ENCODE measurements at places on chromosomes 5 and 9.
A peak's percentile ranks its signal among the peaks of the same experiment; 100 is the strongest.

- no peak for DNase-seq
Observed at GRCh38 chr5:151186538-151186937, 29.0 kb upstream of the ANXA6 start.

- DNase-seq, result no peak
Observed at GRCh38 chr5:148776261-148776660, 50.1 kb upstream of the ADRB2 start.

DNA sequence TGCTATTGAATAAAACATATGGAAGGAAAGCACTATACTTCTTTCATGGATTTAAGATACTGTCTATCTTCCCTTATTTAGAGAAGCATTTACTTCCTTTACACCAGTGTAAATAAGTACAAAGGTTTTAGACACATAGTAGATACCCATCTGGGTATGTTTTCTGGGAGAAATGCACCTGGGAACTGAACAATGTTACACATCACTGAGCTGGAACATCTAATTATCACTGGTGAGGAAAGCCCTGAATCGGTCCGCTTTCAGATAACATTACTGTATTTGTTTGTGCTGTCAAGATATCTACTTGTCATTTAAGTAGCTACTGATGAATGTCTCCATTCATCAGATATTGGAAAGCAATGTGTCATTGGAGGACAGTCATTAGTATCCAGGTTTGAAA lies 964.7 kb upstream of the PTPRD start:
- DNase-seq, result no peak

DNA sequence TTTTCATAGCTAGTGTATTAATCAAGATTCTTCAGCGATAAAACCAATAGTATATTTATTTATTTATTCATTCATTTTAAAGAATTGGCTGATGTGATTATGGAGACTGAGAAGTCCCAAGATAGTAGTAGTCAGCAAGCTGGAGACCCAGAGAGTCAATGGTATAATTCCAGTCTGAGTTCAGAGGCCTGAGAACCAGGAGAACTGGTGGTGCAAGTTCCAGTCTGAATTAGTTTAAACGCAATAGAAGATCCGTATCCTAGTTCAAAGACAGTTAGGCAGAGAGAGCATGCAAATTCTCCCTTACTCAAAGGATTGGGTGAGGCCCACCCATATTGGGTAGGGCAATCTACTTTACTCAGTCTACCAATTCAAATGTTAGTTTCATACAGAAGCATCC lies 364.2 kb upstream of the RPS23 start:
- no peak for DNase-seq

GRCh38 chr5:125198270-125198974 lies 452.0 kb upstream of the ZNF608 start:
- peak; percentile 70 for DNase-seq

DNA sequence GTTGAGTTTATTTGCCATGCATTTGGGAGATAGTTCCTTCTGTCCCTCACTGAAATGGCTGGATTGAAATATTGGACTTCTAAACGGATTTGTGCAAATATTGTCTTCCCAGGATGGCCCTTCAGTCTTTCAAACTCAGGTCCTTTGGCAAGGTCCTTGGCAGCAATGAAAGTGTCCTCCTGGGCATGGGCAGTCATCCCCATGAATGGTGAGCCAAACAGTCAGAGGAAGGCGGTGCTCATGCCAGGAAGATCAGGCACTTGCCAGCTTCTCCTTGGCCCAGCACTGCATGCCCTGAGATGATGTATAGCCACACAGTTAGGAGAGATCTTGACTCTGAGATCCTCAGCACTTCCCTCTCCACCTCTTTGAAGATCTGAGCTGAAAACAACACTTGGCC lies 221.4 kb upstream of the KLF4 start:
- no peak for DNase-seq

DNA sequence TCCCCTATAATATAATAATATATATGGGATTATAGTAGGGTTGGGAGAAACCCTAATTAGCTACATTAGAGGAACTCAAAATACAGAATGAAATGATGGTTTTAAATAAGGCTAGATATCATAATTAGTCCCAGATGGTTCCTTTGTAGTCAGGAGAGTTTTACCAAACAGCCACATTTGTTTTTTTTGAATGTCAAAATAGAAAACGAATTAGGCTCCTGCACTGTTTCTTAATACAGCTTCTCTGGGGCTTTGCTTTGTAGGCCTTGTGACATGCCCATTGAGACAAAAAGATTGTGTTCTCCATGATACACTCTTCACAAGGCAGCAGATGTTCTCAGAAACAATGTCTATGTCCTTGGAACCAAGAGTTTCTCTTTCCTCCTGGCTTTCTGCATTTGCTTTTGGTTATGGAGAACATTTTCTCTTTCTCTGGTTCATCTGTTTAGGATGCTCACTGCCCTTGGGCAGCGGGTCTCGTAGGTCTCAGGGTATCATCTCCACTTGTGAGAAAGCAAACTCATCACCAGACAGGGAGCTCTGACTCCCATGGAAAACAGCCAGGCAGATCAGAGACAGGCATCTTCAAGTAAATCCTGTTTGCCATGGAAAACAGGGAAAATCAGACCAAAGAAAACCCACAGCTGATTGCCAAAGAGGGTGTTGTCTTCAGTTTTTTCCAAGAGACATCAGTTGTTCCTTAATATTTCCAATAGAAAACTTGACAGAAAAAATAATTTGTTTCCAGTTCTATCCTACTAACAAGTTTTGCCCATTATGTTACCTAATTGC lies 54.1 kb upstream of the RPS23 start:
- no peak for DNase-seq

- no peak for DNase-seq
Observed at GRCh38 chr5:129361441-129362025, 98.6 kb upstream of the ADAMTS19 start.

DNA sequence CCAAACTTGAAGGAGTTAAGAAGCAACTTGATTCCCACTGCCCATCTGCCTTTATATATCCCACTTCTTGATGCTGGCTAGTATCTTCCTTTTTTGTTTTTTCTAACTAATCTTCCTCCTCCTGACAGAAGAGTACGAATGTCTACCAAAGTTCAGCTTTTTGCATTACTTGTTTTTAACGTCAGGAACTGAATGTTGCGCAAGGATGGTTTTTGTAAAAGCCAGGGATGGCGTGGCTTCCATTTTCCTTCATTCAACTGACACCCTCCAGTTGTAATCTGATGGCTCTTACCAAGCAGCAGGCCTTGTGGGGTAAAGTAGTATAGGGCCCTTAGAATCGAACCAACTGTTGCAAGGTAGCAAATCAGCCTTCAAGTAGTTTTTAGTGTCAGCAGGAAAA lies 70.8 kb upstream of the GPR151 start:
- no peak for DNase-seq

GRCh38 chr9:113581865-113582697 lies 118.6 kb downstream of the RGS3 start:
- no peak for DNase-seq

DNA sequence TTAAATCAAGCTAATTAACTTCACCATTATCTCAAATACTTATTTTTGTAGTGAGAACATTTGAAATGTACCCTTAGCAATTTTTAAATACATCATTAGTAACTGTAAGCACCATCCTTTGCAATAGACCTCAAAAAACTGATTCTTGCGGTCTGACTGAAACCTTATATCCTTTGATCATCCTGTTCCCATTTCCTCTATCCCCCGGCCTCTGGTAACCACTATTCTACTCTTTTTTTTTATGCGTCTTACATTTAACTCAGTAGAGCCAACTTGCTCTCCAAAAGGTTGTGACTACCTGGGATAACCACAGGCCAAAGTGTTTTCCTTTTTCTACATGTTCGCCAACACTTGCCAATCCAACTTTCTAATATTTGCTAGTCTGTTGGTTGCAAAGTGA lies 106.1 kb downstream of the IRX1 start:
- DNase-seq, result no peak

DNA sequence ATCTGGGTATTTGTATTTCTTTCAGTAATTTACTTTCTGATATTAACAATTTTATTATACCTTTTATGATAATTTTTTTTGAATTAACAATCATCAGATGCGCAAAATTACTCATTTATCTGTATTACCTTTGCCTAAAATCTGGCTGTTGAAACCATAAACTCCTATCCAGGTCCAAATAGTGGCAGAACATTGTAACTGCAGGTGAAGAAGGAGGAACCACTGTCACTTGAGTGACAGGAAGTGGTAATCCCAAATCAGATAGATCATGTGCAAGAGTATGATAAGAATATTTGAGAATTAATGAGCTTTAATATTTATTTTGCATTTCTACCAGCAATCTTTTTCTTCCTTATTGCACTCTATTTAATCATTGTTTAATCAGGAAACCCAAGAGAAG lies 139.3 kb upstream of the TLE4 start:
- DNase-seq, result no peak

GRCh38 chr5:98461485-98461884 lies 312.0 kb upstream of the RGMB start:
- DNase-seq, result no peak

DNA sequence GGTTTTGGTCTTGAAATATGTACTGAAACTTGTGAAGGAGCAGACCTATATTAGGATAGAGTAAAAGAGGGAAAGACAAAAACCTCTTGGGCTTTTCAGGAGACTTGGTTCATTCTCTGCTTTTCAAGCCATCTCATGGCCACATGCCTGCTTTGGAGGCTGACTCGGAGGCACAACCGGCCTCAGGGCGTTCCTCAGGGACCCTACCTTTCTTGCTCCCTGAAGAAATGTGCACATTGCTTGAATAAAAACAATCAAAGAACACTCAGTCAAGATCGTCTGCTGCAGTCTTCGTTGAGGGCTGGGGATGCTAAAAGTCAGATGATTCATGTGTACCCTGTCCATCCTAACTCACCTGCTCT lies 994 bp downstream of the IRGM start:
- DNase-seq, result no peak

GRCh38 chr9:1837453-1838084 lies 177.6 kb upstream of the SMARCA2 start:
- DNase-seq, result no peak

GRCh38 chr5:6545770-6546690 lies 86.8 kb downstream of the NSUN2 start:
- DNase-seq, result no peak

GRCh38 chr5:114319821-114320220 lies 42.0 kb upstream of the KCNN2 start:
- no peak for DNase-seq

DNA sequence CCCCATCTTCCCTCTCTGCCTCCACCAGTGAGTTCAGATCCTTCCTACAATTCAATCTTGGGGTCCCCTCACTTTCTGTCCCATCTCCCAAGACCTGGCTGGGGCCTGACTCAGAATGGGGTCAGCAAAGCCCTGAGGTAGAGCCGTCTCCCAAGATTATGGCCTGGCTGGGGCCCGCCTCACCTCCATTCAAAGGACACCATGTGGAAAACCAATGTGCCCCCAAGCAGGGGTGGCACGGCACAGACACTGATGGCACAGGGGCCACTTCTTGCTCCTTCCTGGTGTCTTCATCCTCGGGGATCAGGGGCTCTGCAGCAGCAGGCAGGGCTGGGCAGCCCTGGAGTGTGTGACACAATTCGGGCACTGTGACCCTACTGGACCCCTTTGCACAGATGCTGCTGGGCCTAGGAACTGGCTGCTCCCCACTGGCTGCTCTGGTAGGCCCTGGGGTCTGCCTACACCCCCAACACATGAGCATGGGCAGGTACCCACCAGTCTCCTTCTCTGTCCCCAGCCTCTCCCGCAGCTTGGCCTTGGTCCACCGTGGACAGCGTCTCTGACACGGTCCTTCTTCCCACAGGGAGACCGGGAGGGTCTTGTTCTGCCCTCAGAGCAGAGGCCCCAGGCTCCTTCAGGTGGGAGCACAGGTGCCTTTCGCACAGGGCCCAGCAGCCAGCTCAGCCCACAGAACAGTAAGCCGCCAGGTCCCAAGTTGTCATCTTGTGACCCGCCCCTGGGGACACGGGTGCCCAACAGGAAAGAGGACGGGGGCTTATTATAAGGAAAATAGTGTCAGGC lies 89.5 kb downstream of the ADAMTS2 start:
- DNase-seq, result peak; percentile 42

- DNase-seq, result no peak
Observed at GRCh38 chr9:29282121-29282520, 1708.8 kb upstream of the C9orf72 start.

DNA sequence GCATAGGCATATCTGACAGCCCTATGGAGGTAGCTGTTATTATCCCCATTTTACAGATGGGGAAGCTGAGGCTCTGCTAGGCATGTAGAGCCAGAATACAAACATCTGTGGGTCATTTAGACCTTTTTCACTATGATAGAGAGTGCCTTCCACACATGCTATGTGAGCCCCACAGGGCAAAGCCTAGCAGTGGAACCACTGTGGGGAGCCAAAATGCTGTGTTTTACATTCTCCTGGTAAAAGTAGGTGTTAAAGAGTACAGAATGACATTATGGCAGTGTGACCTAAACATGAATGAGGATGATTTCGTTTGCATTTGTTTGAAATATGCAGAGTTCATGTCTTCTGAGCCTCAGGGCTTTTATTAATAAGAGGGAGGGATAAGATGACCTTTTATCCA lies 265.2 kb downstream of the MAST4 start:
- DNase-seq, result no peak

GRCh38 chr9:128404560-128404959 lies 16.1 kb upstream of the CERCAM start:
- DNase-seq, result no peak

GRCh38 chr5:27062451-27062850 lies 24.1 kb upstream of the CDH9 start:
- no peak for DNase-seq

- no peak for DNase-seq
Observed at GRCh38 chr9:111668026-111668573, 6.7 kb downstream of the GNG10 start.

- no peak for DNase-seq
Observed at GRCh38 chr9:121216271-121216805, 14.7 kb upstream of the RAB14 start.

GRCh38 chr5:131848662-131849061 lies 51.8 kb upstream of the FNIP1 start:
- no peak for DNase-seq

GRCh38 chr5:66151030-66151429 lies 6.9 kb downstream of the SREK1 start:
- DNase-seq, result no peak

DNA sequence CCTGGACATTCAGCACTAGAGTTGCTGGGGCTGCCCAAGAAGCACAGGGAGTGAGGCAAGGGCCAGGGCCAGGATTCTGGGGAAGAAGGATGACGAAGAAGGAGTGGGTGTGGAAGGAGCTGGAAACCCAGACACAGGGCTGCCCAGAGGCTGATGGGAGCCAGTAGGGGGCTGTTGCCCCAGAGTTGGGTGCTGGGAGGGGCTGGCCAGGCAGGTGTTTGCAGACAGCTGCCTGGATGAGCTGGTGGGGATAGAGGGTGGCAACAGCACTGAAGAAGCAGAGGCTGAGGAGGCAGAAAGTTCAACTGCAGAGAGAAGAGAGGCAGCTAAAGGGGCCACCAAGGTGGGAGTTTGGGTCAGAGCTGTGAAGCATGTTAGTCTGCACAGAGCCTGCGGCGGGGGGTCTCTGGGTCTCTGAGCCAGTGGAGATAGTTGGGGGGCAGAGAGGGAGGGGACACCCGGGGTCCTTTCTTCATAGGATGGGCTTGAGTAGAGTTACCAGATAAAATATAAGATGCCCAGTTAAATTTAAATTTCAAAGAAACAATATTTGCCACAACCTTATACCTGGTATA lies 2.5 kb upstream of the AQP7 start:
- no peak for DNase-seq
